ENCODE measurements at places on chromosomes 16 and 17.

GRCh38 chr17:75601057-75601987, 13.7 kb downstream of the MYO15B start:
- no peak for DNase-seq

DNA sequence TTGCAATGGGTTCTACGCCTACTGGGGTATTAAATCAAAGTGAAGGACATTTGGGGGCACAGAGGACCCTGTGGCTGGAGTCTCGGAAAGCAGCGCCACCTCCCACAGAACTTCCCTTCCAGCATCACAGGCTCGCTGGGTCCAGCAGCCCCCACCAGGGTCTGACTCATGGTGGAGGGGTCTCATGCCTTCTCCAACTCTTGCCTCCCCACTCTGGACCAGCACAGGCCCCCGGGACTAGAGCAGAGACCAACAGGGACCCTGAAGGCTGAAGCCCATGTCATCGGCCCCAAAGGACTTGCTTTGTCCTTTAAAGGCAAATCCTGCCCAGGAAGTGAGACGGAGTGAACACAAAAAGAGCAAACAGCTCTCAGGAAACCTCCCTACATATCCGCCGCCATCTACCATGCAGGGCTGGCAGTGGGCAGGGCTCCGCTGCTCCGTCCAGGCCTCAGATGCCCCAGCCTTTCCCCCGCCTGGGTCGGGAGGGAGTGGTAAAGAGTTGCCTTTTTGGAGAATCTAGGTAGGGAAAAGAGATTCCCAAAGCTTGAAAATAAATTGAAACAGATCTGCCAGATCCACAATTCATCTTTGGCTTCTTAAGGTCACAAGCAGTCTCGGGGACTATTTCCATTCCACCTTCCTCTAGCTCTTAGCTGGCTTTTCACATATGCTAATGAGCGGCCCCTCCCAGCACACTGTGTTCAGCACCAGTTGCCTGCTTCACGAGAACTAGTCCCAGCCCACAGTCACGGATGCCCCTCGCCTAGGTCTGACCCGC, 2.1 kb upstream of the GPRC5C start:
- DNase-seq: no peak

DNA sequence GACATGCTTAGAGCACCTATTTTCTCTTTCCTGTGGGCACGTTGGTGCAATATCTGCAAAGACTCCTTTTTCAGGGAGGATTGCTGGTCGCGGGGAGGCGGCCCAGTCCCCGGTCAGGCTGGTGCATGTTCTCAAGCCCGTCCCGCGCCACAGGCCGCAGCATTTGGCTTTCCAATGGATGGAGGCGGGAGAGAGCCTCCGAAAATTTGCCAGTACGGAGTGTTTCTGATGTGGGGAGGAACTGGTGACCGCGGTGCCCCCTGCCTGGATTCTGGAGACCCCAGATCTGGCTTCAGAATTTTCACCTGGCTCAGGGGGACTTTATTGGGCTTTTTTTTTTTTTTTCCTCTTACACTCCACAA, 2.3 kb downstream of the CMIP start:
- DNase-seq: no peak

DNA sequence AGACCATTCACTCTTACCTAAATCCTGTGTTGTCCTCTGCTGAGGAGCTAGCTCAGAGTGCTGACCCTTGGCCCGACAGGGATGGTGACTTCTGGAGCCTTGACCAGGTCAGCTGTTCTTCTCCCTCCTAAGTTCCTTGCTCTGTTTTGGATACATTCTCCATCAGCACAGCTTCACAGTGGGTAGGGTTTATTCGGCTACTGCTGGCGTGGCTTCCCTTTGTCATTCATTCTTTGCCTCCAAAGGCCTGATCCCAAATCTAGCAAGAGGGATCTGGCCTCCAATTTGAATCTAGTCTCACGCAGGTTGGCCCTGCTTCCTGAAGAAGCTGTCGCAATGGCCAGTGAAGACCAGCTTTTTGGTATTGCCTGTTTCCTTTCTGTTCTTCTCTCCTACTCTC, 116.6 kb downstream of the SHISA9 start:
- no peak for DNase-seq

DNA sequence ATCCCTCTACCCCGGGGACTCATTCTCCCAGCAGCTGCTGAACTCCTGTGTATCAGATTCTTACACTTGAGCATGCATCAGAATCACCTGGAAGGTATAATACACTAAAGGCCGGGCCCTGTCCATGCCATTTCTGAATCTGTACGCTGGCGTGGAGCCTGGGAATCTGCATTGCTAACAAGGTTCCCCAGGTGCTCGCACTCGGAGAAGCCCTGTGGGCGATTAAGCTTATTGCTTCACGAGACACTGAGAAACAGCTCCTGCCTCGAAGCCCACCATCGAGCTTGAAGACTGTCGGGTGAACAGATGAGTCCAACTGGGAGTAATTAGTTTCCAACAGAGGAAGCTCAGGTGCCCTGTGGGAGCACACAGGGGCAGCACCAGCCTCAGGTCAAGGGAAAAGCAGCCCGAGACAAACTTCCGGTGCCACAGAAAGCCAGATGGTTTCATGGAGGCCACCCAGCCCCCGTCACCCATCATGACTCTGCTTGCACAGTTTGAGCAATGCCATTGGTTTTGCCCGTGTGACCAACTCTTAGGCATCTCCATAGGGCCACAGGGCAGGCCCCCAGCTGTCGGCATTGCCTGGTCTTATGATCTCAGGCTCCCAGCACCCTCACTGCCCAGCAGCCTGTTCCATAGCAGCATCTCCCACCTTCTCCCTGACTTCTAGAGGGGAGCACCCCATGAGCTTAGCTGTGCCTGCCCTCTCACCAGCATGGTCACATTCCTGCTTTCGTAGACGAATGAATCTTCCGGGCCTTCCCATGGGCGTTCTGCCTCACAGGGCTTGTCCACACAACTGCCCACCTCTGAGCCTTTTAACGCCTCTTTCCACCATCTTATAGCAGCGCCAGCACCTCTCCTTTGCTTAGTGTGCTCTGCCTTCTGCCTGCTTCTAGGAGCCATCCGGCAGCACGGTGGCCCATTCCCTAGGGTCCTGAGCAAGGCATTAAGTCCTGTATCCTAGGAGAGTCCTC, 10.9 kb downstream of the CTRB2 start:
- no peak for DNase-seq

GRCh38 chr16:56327071-56327928, 98.0 kb downstream of the AMFR start:
- no peak for DNase-seq

GRCh38 chr16:80852261-80852872, 48.0 kb upstream of the CDYL2 start:
- no peak for DNase-seq

- no peak for DNase-seq
Measured at GRCh38 chr17:74442291-74442669, 10.4 kb downstream of the GPRC5C start.

GRCh38 chr16:30996985-30997724, 12.1 kb downstream of the HSD3B7 start:
- no peak for DNase-seq

- DNase-seq: no peak
Measured at GRCh38 chr17:82786427-82786826, 34.6 kb downstream of the TBCD start.

- DNase-seq: peak; percentile 45
Measured at GRCh38 chr17:55576237-55576995, 65.2 kb upstream of the SMIM36 start.

GRCh38 chr17:47744168-47745036, 11.4 kb downstream of the TBX21 start:
- DNase-seq: no peak

DNA sequence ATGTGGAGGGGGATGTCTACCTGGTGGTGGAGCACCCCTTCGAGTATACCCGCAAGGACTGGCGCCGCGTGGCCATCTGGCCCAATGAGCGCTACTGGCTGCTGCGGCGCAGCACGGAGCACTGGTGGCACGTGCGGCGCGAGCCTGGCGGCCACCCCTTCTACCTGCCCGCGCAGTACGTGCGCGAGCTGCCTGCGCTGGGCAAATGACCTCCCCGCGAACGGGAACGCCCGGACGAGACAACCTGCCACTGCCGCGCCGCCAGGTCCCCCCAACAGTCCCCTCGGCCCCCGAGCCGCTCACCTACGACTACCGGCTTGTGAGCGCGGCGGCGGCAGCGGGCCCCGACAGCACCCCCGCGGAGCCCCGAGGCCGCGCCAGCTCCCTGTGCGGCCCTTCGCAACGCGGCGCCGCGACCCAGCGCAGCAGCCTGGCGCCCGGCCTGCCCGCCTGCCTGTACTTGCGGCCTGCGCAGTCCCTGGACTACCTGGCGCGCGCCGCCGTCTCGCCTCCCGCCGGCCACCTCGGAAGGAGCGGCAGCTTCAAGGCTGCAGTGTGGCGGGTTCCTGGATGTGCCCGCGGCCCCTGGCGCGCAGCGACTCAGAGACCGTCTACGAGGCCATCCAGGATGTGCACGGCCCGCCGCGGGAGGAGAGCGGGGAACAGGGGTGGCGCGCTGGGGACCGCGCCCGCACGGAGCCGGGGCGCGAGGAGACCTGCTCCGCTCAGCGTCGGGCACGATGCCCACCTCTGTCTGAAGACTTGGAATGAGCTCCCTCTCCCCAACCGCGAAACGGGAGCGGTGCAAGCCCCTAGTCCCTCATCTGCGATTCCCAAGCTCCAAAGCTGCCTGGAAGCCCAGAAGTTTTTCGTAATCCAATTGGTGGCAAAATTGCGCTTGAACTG, 48.7 kb upstream of the AMZ2 start:
- DNase-seq: no peak

GRCh38 chr16:87380881-87381280, 2.7 kb downstream of the FBXO31 start:
- no peak for DNase-seq

DNA sequence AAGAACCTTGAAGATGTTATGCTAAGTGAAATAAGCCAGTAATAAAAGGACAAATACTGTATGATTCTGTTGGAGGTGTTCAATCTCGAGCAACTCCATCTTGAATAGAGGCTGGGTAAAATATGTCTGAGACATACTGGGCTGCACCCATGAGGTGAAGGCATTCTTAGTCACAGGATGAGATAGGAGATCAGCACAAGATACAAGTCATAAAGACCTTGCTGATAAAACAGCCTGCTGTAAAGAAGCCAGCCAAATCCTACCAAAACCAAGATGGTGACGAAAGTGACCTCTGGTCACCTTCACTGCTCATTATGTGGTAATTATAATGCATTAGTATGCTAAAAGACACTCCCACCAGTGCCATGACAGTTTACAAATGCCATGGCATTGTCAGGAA, 98.1 kb downstream of the RGS9 start:
- no peak for DNase-seq

DNA sequence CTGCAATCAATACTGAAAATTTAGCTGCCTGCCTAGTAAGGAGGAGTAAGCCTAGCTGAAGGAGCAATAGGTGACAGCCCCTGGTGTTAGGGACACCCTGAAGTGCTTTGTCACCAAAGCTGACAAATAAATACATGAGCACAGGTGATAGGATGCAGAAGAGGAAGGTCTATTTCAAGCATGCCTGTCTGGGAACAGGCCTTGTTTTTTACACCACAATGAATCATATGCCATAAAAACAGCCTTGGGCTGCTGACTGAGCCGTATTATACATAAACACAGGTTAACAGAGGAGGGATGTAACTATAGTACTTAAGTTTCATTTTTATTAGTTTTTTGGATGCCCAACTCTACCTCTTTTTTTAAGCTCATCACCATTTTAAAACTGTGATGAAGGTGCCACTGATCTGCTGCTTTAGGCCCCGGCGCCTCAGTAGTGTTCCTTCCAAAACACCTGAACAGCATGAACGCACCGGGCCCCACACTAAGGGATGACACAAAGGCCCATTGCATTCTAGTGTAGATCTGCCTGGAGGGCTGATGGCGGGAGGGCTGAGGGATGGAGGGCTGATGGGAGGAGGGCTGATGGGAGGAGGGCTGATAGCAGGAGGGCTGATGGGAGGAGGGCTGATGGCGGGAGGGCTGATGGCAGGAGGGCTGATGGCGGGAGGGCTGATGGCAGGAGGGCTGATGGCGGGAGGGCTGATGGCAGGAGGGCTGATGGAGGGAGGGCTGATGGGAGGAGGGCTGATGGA, 150.3 kb downstream of the AATF start:
- DNase-seq: no peak

DNA sequence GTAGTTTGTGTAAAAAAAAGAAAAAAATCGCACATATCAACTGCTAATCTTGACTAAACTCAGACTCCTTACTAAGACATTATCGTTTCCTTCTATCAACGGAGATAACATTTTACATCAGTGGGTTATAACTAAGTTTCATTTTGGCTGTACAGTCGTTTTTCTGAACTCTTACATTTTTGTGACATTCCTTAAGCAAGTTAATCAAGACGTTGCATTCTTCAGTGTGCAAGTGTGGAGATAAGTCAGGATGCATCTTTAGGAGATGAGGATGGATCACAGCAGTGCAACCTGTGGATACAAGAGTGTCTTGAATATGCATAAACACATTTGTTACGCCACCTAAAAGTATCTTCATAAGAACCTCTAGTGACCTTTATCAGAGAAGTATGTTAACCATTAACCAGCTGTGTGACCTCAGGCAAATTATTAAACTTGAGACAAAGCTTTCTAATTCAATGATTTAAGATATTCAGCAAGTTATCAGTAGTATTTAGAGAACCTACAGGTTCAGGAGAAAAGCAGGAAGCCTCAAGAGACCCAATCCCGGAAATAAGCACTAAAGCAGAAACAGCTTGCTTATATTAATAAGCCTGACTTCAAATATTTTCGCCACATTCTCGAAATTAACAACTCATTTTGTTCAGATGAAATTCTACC, 9.4 kb downstream of the CMC2 start:
- no peak for DNase-seq
